ENCODE measurements at places on chromosomes 1 and 21.

DNA sequence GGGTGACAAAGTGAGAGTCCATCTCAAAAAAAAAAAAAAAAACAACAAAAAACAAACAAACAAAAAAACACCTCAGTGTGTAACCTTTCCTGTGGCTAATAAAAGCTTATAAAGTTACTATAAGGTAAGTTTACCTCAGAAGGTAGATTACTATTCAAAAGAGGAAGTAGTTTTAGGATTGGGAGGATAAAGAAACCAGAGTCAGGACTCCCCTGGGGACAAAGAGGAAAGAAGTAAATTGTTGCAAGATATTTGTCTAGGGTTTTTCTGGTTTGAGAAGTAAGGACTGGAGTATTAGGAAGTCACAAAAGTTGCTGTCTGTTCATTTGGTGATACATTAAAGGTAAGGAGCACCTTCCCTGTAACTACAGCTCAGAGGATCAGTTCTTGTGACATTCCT, 23.8 kb upstream of the CENPF start:
- no peak for DNase-seq

DNA sequence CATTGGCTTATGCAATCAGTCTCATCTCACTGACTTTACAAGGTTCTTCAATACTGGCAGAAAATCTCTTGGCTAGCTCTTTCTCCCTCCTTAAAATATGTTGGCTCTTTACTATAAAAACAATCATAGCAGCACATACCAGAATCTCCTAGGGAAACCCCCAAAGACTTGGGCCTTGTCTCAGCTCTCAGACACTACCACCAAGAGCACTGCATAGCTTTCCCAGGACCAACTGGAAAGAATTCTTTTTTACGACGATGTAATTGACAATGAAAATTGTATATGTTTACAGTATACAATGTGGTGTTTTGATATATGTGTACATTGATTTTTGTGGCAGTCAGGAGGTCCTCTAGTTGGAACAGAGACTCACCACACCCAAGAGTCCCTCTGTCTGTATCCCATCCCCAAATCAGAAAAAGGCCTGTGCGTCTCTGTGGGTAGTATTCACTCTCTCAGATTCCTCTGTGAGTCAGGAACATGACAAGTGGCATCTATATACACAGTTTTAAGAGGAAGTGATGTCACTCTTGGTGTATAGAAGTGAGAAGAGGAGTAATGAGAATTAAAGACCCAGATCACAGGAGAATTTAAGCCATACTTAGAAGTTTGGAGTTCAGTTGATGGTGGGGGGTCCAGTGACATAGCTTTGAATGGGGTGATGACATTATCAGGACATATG, 21.1 kb downstream of the SMAP2 start:
- no peak for DNase-seq

GRCh38 chr1:33326785-33327184, 5.9 kb upstream of the A3GALT2 start:
- DNase-seq, result no peak

GRCh38 chr21:33078907-33079582, 9.1 kb downstream of the OLIG1 start:
- peak; percentile 89 for DNase-seq

DNA sequence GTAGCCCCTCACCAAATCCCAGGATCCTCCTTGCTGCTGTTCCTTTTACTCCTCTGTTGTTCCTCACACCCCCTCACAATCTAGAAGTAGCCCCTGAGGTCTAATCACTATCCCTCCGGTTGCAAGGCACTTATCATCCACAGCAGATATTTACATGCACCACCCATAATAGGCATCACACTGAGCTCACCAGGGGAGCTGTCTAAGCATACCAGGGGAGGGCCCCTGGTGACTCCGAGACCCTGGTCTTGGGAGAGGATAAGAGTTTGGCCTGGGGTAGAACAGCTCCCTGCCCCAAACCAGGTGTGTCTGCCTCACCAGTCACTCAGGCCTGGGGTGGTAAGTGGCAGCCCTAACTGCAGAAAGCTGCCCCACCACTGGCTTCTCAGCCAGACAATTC, 37.3 kb upstream of the ZC3H12A start:
- no peak for DNase-seq

DNA sequence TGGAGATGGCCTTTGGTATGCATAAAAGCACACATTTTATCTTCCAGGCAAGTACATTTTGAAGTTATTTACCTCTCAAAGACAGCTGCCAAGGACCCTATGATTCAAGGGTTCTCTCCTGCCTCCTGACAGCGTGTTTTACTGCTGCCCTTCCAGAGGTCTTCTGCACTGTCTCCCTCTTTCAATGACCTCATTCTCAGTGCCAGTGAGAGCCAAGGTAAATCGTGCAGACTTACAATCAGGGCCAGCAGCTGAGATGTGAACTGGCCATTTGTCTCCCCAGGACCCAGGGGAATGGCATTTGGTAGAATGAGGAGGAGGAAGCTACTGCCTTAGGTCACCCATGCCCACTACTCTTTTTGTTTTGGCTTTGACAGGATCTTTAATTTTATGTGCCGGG, 84.2 kb upstream of the FGGY start:
- no peak for DNase-seq

GRCh38 chr1:56464294-56464693, 115.1 kb downstream of the PLPP3 start:
- no peak for DNase-seq

All from head of caudate nucleus (tissue), 42 donors.